Large intestine (tissue), 12 donors: ENCODE measurements at places on chromosomes 7 and 10. TPM values are rescaled to one million over a fixed set of nuclear protein-coding genes. Genes with fewer than 3 reads are reported as not detected.

Gene ANAPC16
- 122 TPM for polyA plus RNA-seq

Gene CALHM2
- 8.4 TPM for polyA plus RNA-seq

Gene ARMC3
- polyA plus RNA-seq, result 0.52 TPM

Gene ANK3
- 89.1 TPM for polyA plus RNA-seq

GRCh38 chr10:7545792-7546191, 121.0 kb downstream of the ITIH5 start:
- DNase-seq, result no peak
- no peak overlapping the region for H3K4me3 ChIP-seq
- H3K36me3 ChIP-seq, result no peaks in the 10 kb centered on the region
- H3K27me3 ChIP-seq, result no peaks in the 10 kb centered on the region
- H3K27ac ChIP-seq, result no peak overlapping the region
- H3K4me1 ChIP-seq, result peaks cover 20% of the 10 kb centered on the region

Gene NAT16
- 0.21 TPM for polyA plus RNA-seq

DNA sequence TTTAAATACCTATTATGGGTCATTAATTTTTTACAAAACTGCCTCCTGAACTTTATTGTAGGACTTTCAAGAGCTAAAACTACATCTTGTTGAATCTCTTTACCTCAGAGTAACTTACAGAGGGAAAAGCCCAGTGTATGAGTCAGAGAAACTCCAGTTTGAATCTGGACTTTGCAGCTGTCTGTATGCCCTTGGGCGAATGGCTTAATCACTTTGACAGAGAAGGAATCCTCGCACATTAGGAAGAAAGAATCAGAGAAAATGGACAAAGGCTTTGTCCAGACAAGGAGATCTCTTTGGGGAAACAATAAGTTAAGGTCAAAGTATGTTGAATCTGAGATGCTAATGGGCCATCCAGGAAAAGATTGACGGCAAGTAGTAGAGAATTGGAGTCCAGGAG, 484.2 kb upstream of the CELF2 start:
- no peak overlapping the region for H3K4me3 ChIP-seq
- no peak for DNase-seq
- no peaks in the 10 kb centered on the region for H3K36me3 ChIP-seq

Gene GDF2
- not detected for polyA plus RNA-seq

DNA sequence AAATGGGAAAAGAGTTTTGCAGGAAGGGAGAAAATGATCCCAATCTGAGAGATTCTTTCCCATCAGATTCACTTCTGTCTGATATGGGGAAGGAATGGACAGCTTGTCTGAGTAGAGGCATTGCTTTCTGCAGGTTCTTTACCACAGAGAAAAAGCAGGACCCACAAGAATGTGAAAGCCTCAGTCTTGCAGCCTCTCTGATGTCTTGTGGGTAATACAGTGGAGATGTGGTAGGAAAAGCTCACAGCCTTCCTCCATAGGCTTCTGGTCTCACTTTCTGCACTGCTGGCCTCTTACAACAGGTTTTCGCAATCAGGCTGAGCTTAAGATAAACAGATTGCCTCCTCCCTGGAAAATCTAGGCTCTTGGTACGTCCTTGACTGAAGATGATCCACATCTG, 551 bp downstream of the IFIT1 start:
- H3K4me1 ChIP-seq, result peaks cover 12% of the 10 kb centered on the region
- DNase-seq, result peak; percentile 56
- H3K27me3 ChIP-seq, result no peaks in the 10 kb centered on the region
- no peaks in the 10 kb centered on the region for H3K36me3 ChIP-seq
- H3K27ac ChIP-seq, result peak overlapping the region; percentile 63

Gene KIAA1549
- polyA plus RNA-seq, result 3.9 TPM

DNA sequence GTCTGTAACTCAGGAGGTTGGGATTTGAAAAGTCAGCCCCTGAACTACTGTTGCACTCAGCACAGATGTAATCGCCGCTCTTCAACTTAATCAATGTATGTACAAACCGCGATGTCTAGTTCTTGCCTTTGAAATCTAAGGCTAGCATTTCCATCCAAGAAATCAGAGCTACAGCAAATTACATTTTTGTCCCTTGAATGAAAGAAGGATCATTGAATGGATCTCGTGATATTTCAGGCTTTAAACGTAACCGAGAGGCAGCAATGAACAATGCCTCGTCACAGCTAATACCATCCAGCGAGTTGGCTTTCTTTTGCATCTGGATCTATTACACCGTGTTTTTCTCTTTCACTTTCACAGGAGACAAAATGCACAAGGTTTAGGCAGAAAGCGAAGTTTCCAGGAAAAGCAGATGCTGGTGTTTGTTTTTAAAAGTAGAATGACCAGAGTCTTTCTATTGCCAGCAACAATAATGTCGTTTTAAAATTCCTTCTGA, 5.5 kb downstream of the SKIDA1 start:
- H3K27me3 ChIP-seq, result peaks cover 3% of the 10 kb centered on the region
- H3K36me3 ChIP-seq, result no peaks in the 10 kb centered on the region
- peaks cover 28% of the 10 kb centered on the region for H3K4me1 ChIP-seq

- no peaks in the 10 kb centered on the region for H3K27me3 ChIP-seq
- H3K4me1 ChIP-seq, result peaks cover 17% of the 10 kb centered on the region
- peak within 1 kb of the TSS; percentile 17 for H3K27ac ChIP-seq
- H3K36me3 ChIP-seq, result peaks cover 2% of the 10 kb centered on the region
- DNase-seq, result peak; percentile 37
Observed at GRCh38 chr7:100483722-100484672, at the start of gene NYAP1. NYAP1 (plus strand) TSS chr7:100483927; CDS start chr7:100485312, 1,385 bp downstream.

Gene AGMO
- 12.7 TPM for polyA plus RNA-seq

DNA sequence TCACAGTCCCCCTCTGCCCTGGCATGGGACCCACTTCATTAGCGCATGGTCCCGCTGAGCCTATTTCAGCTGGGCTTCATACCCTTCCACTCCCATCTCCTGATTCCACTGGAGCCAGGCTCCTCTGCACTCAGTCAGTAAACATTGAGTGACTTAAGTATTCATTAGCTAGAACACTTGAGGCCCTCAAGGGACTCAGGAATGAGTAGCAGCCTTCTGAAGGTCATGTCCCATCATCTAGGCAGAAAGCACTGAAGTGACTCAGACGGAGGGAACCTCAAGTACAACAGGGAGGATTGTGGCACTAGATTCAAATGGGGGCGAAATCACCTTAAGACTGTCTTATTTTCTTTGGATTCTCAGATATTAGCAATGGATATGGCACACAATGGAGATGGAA, 186.6 kb upstream of the INHBA start:
- no peaks in the 10 kb centered on the region for H3K36me3 ChIP-seq
- no peaks in the 10 kb centered on the region for H3K27me3 ChIP-seq
- no peak overlapping the region for H3K27ac ChIP-seq
- DNase-seq, result no peak
- no peaks in the 10 kb centered on the region for H3K4me1 ChIP-seq

DNA sequence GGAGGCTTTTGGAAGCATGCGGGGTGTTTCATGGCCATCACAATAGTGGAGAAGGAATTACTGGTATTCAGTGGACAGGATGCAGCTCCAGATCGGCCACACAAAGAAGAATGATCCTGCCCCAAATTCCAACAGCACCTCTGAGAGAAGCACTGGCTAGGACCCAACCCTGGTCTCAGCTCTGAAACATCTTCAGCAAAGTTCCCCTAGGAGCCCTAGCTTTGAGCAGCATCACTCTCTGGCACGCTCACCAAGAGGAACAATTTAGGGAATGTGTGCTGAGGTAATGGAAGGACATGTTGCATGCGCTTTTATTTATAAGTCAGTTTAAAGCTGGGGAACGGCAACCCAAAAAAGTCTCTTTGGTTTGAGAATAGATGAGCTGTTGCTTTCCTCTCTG, 5.5 kb upstream of the OPN1SW start:
- H3K36me3 ChIP-seq, result no peaks in the 10 kb centered on the region
- no peaks in the 10 kb centered on the region for H3K4me1 ChIP-seq
- no peaks in the 10 kb centered on the region for H3K27me3 ChIP-seq
- peak; percentile 14 for DNase-seq
- no peak overlapping the region for H3K27ac ChIP-seq
- H3K4me3 ChIP-seq, result no peak overlapping the region

DNA sequence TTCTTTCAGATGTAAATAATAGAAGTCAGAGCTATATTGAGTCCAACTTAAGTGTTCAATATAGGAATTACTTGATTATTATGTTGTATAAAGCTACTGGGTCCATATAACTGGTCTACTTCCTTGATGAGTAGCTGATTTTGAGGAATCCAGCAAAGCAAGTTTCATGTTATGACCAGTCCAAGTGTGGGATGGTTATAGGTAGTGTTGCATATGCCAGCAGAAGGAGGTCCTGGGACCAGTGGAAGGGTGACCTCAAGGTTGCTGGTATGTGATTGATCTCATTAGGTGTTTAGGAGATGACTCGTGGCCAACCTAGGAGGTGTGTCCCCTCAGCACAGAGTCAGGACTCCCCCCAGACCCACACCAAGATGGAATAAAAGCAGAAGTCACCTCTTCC, 551.5 kb downstream of the KCNMA1 start:
- DNase-seq, result no peak
- no peaks in the 10 kb centered on the region for H3K4me1 ChIP-seq
- H3K4me3 ChIP-seq, result no peak overlapping the region
- H3K27me3 ChIP-seq, result no peaks in the 10 kb centered on the region

DNA sequence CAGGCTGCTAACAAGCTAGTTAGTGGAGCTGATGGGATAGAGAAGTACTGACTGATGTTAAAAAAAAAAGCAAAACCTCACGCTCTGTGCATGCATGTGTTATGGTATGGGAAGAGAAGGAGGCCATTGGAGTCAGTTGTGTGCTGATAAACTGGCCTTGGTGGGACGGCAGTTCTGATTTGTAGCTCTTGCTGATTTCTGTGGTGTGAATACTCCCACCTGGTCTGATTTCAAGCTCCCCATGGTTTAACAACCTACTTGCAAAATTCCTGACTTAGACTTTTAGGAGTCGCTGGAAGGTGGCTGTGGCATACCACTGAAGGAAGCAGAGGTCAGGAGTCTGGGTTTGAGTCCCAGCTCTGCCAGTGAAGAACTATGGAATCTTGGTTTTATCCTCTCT, 15.2 kb downstream of the CAMK1D start:
- H3K4me1 ChIP-seq, result no peaks in the 10 kb centered on the region
- H3K4me3 ChIP-seq, result no peak overlapping the region
- no peak for DNase-seq

Gene CALML3
- 0.09 TPM for polyA plus RNA-seq

Gene SHH
- polyA plus RNA-seq, result 7.5 TPM

Gene GLI3
- polyA plus RNA-seq, result 5.4 TPM

- no peak overlapping the region for H3K27ac ChIP-seq
- no peak overlapping the region for H3K4me3 ChIP-seq
- no peaks in the 10 kb centered on the region for H3K36me3 ChIP-seq
- DNase-seq, result no peak
- peaks cover 17% of the 10 kb centered on the region for H3K4me1 ChIP-seq
Observed at GRCh38 chr7:22586101-22586785, 86.3 kb upstream of the STEAP1B start.

GRCh38 chr10:24097751-24098207, 111.2 kb upstream of the KIAA1217 start:
- no peaks in the 10 kb centered on the region for H3K36me3 ChIP-seq
- H3K4me1 ChIP-seq, result no peaks in the 10 kb centered on the region
- no peaks in the 10 kb centered on the region for H3K27me3 ChIP-seq
- DNase-seq, result peak; percentile 33
- no peak overlapping the region for H3K27ac ChIP-seq

DNA sequence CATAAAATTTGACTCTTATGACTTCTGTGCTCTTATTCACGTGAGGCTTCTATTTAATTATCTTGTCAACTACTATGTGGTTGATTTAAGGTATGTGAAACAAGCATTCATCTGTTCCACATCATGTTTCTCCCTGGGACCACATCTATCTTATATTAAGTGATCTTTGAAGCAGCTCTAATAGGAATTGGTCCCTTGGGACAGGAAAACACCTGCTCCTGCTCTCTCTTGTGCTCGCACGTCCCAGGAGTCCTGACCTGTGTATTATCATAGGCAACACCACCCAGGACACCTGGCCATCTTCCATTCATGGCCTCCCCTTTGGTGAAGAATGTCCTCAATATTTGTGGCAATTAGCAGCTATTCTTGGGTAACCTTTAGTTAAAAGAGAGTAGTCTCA, 269.2 kb downstream of the NRG3 start:
- no peak overlapping the region for H3K4me3 ChIP-seq
- no peaks in the 10 kb centered on the region for H3K27me3 ChIP-seq
- no peak for DNase-seq
- H3K4me1 ChIP-seq, result no peaks in the 10 kb centered on the region
- no peaks in the 10 kb centered on the region for H3K36me3 ChIP-seq
- H3K27ac ChIP-seq, result no peak overlapping the region

Gene DEPP1
- 13.4 TPM for polyA plus RNA-seq

DNA sequence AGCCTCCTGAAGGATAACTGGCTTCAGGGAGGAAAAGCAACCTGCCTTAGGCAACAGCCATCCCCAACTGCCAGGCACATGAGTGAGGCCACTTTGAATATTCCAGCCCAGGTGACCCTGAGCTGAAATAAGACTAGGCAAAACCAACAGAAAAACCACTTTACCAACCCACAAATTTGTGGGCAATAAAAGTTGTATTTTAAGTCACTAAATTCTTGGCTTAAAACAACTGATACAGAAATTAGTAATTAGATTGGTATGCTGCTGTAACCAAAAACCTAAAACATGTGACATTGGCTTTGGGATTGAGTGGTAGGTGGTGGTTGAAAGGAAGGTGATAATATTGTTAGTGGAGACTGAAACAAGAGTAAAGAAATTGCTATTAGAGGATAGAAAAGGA, 39.9 kb downstream of the ABCB4 start:
- no peaks in the 10 kb centered on the region for H3K4me1 ChIP-seq
- no peak overlapping the region for H3K4me3 ChIP-seq
- no peak overlapping the region for H3K27ac ChIP-seq
- no peaks in the 10 kb centered on the region for H3K27me3 ChIP-seq
- no peak for DNase-seq

Gene AKR1E2
- 1.8 TPM for polyA plus RNA-seq

DNA sequence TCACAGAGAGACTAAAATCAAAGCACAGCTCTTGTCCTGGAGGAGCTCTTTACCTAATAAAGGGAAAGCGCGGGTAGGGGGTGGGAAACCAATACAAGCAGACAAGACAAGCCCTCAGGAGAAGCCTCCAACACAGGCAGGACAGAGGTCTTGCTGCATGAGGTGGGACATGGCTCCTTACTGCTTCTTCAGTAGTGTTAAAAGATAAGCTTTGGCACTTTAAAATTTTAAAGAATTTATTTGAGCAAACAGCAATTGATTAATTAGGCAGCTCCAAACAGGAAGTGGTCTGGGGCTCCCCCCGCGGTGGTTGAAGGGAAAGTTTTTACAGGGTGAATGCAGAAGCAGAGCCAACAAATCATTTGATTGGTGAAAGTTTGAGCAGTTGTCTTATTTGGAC, 50.3 kb upstream of the MACC1 start:
- DNase-seq, result no peak
- H3K27me3 ChIP-seq, result no peaks in the 10 kb centered on the region
- H3K27ac ChIP-seq, result no peak overlapping the region
- H3K36me3 ChIP-seq, result no peaks in the 10 kb centered on the region

DNA sequence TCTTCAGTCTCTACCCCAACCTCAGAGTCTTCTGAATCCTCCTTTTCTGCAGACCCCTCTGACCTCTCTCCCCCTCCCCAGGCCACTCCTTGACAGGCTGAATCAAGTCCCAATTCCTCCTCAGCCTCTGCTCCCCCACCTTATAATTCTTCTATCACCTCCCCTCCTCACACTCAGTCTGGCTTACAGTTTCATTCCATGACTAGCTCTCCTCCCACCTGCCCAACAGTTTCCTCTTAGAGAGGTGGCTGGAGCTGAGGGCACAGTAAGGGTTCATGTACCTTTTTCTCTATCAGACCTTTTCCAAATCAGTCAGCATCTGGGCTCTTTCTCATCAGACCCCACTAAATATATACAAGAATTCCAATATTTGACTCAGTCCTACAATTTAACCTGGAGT, 14.6 kb upstream of the LRRC61 start:
- DNase-seq, result no peak
- H3K27me3 ChIP-seq, result no peaks in the 10 kb centered on the region
- no peaks in the 10 kb centered on the region for H3K36me3 ChIP-seq
- no peak overlapping the region for H3K27ac ChIP-seq
- no peaks in the 10 kb centered on the region for H3K4me1 ChIP-seq
- no peak overlapping the region for H3K4me3 ChIP-seq
